SK-N-SH (cell line): ENCODE measurements at places on chromosomes 12 and 14. TPM values are rescaled to one million over a fixed set of nuclear protein-coding genes. Genes with fewer than 3 reads are reported as not detected.
A peak's percentile ranks its signal among the peaks of the same experiment; 100 is the strongest.

GRCh38 chr14:71448431-71449315 lies 483.6 kb upstream of the RGS6 start:
- DNase-seq, result no peak
- H3K27me3 ChIP-seq, result no peaks in the 10 kb centered on the region
- no peaks in the 10 kb centered on the region; the same call in 1 of the 2 replicates for H3K4me1 ChIP-seq
- H3K4me3 ChIP-seq, result no peak overlapping the region

GRCh38 chr12:56224102-56224701 lies at the start of gene NABP2:
TSS of gene NABP2 (plus strand) at chr12:56224342. CDS start at chr12:56224857, 515 bp downstream.
- no peaks in the 10 kb centered on the region; the same call in 1 of the 2 replicates for H3K36me3 ChIP-seq

- no peaks in the 10 kb centered on the region for H3K36me3 ChIP-seq
- no peaks in the 10 kb centered on the region for H3K4me1 ChIP-seq
- H3K27me3 ChIP-seq, result peaks cover 22% of the 10 kb centered on the region; the same call in 1 of the 2 replicates
- no peak for DNase-seq
- no peak overlapping the region; the same call in 1 of the 2 replicates for H3K27ac ChIP-seq
Observed at GRCh38 chr14:52312931-52313355, 1.2 kb upstream of the PTGER2 start.

- H3K27me3 ChIP-seq, result no peaks in the 10 kb centered on the region
- no peak for DNase-seq
- H3K4me3 ChIP-seq, result no peak overlapping the region
- peaks cover 42% of the 10 kb centered on the region for H3K36me3 ChIP-seq
- H3K4me1 ChIP-seq, result peaks cover 2% of the 10 kb centered on the region; the same call in 1 of the 2 replicates
- no peak overlapping the region for H3K27ac ChIP-seq
Observed at GRCh38 chr12:12987421-12987820, 12.6 kb downstream of the HEBP1 start.

DNA sequence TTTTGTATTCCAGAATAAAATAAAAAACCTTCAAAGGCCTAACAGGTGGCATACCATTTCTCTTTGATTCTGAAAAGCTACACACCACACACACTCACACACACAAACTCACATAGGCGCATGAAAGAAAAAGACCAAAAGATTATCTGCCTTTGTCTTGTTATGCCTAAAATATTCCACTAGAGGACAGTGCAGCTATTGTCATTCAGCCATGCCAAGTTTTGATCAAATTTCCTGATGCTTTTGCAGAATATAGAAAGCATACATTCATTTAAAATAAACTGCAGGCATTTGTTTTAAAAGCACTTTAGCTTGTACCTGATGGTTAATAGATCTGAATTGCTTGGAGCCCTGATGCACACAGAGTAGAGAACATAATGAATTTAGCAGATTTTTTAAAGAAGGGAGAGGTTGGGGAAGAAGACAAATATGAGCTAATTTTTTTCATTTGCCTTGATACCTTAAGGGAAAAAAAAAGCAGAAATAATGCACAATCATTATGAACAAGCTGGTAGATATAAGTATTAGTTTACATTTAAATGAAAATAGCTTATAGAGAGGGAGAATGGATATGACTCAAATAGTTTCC lies 1766.9 kb upstream of the SEL1L start:
- H3K27ac ChIP-seq, result no peak overlapping the region
- H3K4me3 ChIP-seq, result no peak overlapping the region
- H3K36me3 ChIP-seq, result no peaks in the 10 kb centered on the region
- no peaks in the 10 kb centered on the region; the same call in 1 of the 2 replicates for H3K27me3 ChIP-seq

- no peak overlapping the region for H3K4me3 ChIP-seq
- H3K27me3 ChIP-seq, result no peaks in the 10 kb centered on the region
- H3K4me1 ChIP-seq, result no peaks in the 10 kb centered on the region
- no peak for DNase-seq
- no peak overlapping the region for H3K27ac ChIP-seq
Observed at GRCh38 chr12:86006727-86007126, 132.6 kb downstream of the NTS start.

DNA sequence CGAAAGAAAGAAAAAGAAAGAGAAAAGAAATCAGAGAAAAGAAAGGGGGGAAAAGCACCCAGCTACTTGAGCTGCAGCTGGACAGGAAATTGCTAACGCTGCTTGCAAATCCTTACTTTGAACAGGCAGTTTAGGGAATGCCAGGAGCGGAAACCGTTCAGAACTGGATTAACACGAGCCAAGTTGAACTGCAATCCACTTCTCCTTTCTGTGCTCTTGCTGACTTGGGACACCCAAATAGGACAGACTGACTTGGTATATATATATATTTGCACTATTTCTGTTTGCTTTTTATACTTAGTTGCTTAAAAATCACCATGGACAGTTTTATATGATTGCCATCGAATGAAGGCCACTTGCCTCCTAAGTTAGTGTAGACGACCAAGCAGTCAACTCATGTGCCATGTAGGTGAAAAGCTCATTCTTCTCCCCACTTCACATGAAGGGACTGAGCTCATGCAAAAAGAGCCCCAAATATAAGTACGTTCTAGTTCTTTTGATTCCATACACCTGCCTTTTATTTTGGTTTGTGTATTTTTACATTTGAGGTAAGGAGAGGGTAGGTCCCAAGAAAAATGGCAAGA lies 5.5 kb downstream of the DUSP6 start:
- peaks cover 43% of the 10 kb centered on the region for H3K4me1 ChIP-seq
- H3K27ac ChIP-seq, result peak overlapping the region; percentile 99
- H3K27me3 ChIP-seq, result no peaks in the 10 kb centered on the region
- peak overlapping the region; percentile 6; the same call in 1 of the 2 replicates for H3K4me3 ChIP-seq
- DNase-seq, result no peak

DNA sequence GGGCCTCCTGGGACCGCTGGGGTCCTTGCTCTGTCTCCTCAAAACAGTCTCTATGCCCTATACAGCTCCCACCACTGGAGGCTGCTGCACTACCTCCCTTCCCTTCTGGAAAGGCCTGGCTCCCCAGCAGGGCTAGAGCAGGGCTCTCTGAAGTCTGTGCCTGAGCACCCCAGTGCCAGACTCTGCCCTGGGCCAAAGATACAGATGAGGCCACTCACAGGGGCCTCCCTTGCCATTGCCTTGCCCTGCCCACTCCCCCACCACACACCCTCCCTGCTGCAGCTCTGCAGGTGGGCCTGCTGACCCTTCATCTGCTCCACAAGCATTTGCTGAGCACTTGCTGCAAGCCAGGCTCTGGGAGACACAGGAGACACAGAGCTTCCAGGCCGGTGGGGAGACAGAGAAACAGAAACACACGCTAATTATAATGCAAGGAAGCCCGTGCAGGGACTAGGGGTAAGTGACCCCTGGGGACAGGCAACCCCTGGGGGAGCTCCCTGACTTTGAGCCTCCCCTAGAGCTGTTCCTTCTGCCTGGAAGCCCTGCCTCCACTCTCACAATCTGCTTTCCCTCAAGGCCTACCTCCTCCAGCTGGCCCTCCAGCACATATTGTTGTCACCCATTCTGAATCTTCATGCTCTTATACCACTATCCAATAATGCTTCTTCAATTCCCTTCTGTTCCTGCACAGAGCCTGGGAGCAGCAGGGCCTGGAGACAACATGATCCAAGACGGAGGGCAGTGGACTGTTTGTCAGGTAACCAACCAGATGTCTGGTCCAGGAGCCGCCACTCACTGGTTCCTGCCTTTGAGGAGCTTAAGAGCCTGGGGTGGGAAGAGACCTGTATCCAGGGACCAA lies 32.6 kb upstream of the PNMA1 start:
- H3K27me3 ChIP-seq, result no peaks in the 10 kb centered on the region
- H3K4me3 ChIP-seq, result no peak overlapping the region
- no peaks in the 10 kb centered on the region for H3K36me3 ChIP-seq
- DNase-seq, result peak; percentile 70

- no peaks in the 10 kb centered on the region; the same call in 1 of the 2 replicates for H3K27me3 ChIP-seq
- no peaks in the 10 kb centered on the region for H3K36me3 ChIP-seq
- no peaks in the 10 kb centered on the region; the same call in none of the 2 replicates for H3K4me1 ChIP-seq
- no peak for DNase-seq
- no peak overlapping the region for H3K27ac ChIP-seq
- no peak overlapping the region for H3K4me3 ChIP-seq
Observed at GRCh38 chr12:59004456-59004855, 84.2 kb upstream of the LRIG3 start.

DNA sequence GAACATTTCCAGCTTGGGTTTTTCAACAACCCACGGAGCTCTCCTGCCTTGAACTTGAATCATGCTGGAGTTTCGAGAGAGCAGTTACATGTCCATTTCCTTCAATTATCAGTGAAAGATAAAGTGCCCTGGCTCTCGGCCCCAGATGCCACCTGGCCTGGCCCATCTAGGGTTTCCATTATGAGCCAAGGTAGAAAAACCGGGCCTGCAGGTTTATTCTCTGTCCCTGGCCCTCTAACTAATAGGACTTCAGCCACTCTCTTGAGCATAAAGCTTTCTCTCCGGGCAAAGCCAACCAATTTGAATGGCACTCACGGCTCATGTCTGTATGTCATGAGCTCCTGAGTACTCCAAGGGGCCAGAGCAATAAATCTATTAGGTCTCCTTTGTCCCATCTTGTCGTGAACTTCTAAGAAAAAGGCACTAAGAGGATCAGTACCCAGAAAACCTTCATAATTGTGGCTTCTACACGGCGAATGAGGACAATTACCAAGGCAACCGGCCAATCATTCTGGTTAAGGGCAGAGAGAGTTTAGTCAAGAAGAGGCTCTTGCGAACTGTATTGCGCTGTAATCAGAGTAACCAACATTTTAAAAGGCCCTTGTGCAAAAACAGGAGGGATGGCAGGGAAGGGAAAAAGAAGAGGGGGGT lies 392.3 kb downstream of the MED13L start:
- no peaks in the 10 kb centered on the region for H3K4me1 ChIP-seq
- no peak overlapping the region for H3K4me3 ChIP-seq
- H3K27me3 ChIP-seq, result no peaks in the 10 kb centered on the region
- no peak for DNase-seq
- H3K36me3 ChIP-seq, result no peaks in the 10 kb centered on the region

- no peak overlapping the region for H3K27ac ChIP-seq
- peaks cover 9% of the 10 kb centered on the region for H3K36me3 ChIP-seq
- peak; percentile 25 for DNase-seq
- H3K27me3 ChIP-seq, result no peaks in the 10 kb centered on the region
- H3K4me1 ChIP-seq, result no peaks in the 10 kb centered on the region; the same call in 1 of the 2 replicates
Observed at GRCh38 chr14:70955543-70956480, 48.6 kb downstream of the PCNX1 start.

DNA sequence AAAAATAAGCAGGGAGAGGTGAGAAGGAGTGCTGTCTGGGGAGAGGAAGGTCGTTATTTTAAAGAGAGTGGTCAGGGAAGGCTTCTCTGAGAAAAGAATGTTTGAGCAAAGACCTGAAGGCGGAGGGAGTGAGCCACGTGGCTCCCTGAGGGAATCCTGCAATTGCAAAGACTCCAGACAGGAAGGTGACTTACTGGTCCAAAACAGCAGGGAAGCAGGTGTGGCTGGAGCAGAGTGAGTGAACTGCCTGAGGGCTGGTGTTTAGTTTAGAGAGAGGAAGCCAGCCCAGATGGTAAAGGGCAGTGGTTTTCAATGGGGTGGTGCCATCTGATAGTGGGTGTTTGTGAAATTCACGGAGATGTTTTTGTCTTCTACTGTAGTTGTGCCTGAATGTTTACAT lies 58.8 kb upstream of the LTA4H start:
- H3K36me3 ChIP-seq, result no peaks in the 10 kb centered on the region
- no peak overlapping the region for H3K4me3 ChIP-seq
- H3K4me1 ChIP-seq, result peaks cover 3% of the 10 kb centered on the region; the same call in 1 of the 2 replicates
- DNase-seq, result no peak
- H3K27me3 ChIP-seq, result no peaks in the 10 kb centered on the region
- H3K27ac ChIP-seq, result no peak overlapping the region

PRH2 gene
- not detected in 2 replicates for polyA plus RNA-seq

KRT74 gene
- not detected in 2 replicates for polyA plus RNA-seq

RASSF9 gene
- polyA plus RNA-seq, result 0.21 and 0.32 TPM in 2 replicates

SMARCC2 gene
- 64.3 and 73.0 TPM in 2 replicates for polyA plus RNA-seq

HOXC10 gene
- polyA plus RNA-seq, result 0.03 and 0.08 TPM in 2 replicates

KRT77 gene
- polyA plus RNA-seq, result not detected in 2 replicates

TSHR gene
- polyA plus RNA-seq, result not detected in 2 replicates
